Frontal cortex (tissue), 4 donors: ENCODE measurements at places on chromosomes 16 and 17.

GRCh38 chr16:85370543-85370880 lies 242.6 kb upstream of the GSE1 start:
- DNase-seq = no peak

DNA sequence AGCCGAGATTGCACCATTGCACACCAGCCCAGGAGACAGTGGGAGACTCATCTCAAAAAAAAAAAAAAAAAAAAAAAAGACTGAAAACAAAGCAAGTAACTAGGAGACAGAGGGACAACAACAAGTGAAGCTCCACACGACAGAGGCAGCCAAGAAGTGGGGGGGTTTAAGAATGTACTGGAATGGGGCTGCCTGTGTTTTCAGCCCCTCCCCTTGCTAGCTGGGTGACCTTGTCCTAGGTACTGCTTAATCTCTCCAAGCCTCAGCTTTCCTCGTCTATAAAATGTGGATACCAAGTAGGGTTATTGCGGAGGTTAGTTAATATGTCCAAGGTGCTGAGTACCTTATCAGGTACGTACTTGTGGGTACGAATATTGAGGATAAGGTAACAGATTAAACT lies 163.8 kb upstream of the CACNG5 start:
- no peak for DNase-seq

- no peak for DNase-seq
These were observed 21.9 kb upstream of the EFCAB13 start for GRCh38 chr17:47301831-47302230.

DNA sequence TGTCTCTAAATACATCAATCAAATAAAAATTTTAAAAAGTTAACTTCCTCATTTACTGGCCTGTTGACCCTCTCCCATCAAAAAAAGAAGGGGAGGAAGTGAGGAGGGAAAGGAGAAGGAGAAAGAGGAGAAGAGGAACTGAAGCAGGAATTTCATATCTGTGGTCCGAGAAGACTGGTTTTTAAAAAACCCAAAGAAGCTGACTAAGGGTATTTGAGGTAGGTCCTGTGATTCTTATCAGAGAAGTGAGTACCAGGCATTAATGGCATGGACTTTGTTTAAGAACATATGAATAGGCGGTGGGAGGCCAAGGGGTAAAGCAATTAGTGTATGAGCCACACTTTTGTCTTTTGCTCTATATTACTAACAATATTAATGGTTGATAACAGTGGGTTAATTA lies 2.0 kb downstream of the SLC46A1 start:
- DNase-seq = no peak

DNA sequence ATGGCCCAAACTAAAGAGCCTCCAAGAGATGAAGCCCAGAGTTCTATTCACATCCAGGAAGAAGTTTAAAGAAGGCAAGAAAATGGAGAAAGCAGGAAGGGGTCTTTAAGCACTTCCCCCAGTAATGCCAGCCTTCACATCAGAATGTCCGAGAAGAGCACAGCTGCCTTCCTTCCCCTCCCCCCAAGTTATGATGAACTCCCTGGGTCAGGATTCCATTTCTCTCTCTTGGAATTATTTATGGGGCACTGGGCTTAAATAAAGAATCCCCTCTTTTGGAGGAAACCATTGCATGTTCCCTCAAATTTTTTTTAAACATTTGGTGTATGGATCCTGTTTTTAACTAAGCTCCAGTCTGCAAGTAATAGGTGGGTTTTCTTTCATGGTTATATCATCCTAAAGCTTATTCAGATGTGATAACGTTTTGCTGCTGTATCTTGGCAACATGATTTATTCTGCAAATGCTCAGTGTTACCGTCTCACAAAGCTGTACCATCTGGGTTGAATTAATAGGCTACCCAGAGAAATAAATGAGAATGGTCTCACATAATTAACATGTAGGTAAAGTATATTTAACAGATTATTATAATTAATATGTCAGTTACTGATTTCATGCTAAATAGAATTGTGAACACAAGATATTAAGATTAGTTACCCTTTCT lies 160.9 kb upstream of the TOX3 start:
- DNase-seq = no peak
